Mesendoderm (in vitro differentiated cells): ENCODE measurements at places on chromosomes 4 and X.

- H3K4me3 ChIP-seq: no peak overlapping the region
- H3K27me3 ChIP-seq: no peaks in the 10 kb centered on the region
- H3K27ac ChIP-seq: no peak overlapping the region
- H3K36me3 ChIP-seq: no peaks in the 10 kb centered on the region
- peak; percentile 14 for DNase-seq
Observed at GRCh38 chr4:70133473-70133872, 20.6 kb upstream of the PRR27 start.

DNA sequence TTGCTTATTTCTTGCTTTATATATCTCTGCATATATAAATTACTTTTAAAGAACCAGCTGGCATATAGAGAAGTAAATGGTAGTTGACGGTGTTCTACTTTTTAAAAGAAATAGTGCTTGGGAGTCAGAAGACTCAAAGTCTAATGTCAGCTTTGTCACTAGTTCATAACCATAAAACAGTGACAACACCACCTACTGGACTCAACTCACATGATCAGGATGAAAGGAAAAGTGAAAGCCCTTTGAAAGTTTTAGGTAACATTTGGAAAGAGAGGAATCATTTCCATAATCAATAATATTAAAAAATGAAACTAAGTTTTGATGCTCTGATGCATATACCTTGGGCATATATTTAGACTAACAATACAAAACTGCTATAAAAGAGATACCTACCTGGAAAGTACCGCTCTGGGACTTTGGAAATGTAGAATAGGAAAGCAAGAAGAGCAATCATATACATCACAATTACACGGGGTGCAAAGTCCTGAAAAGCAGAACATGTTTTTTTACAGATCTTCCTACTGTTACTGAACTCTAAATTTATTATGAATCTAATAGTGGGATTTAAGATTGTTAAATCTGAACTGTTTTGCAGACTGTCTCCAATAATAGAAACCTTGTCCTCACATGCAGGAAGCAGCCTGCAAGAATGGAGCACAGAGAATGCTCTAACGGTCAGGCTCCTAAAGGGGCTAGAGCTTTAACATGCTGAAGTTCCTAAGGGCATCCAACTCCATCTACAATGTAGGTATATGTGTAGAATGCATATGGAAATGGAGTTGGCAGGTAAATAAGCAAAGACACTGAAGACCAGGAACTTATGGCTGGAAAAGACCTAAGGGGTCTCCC, 15.6 kb downstream of the PAQR3 start:
- no peak overlapping the region for H3K27ac ChIP-seq
- DNase-seq: no peak
- no peak overlapping the region for H3K4me3 ChIP-seq
- no peaks in the 10 kb centered on the region for H3K27me3 ChIP-seq

DNA sequence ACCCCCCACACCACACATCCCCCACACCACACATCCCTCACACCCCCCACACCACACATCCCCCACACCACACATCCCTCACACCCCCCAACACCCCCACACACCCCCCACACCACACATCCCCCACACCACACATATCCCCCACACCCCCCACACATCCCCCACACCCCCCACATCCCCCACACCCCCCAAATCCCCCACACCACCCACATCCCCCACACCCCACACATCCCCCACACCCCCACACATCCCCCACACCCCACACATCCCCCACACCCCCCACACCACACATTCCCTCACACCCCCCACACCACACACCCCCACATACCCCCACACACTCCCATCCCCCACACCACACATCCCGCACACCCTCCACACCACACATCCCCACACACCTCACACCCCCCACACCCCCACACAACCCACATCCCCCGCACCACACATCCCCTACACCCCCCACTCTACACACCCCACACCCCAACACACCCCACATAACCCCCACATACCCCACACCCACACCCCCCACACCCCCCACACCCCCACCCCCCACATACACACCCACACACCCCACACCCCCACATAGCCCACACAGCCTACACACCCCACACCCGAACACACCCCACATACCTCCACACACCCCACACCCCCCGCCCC, 172.9 kb downstream of the DCLK2 start:
- H3K27ac ChIP-seq: no peak overlapping the region
- no peaks in the 10 kb centered on the region for H3K4me1 ChIP-seq
- DNase-seq: no peak
- no peaks in the 10 kb centered on the region for H3K36me3 ChIP-seq
- no peaks in the 10 kb centered on the region for H3K27me3 ChIP-seq

DNA sequence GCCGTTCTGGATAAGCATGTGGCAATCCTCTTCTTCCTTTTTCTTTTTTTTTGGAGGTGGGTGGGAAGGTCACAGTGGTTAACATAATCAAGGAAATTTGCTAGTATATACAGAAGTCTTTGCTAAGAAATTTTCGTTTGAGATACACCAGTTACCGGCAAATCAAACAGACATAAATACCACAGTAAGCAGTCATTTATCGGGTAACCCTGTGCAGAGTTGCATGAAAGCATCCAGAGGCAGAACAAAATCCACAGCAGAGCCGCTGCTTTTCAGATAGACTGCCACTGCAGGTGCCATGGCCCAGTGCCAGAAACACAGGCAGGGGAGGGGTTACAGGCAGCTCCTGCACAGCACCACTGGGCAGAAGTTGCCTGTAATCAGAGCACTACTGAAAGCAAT, 179.1 kb upstream of the MAB21L2 start:
- H3K4me1 ChIP-seq: no peaks in the 10 kb centered on the region
- no peak overlapping the region for H3K4me3 ChIP-seq
- no peak overlapping the region for H3K27ac ChIP-seq
- H3K27me3 ChIP-seq: no peaks in the 10 kb centered on the region
- DNase-seq: no peak

DNA sequence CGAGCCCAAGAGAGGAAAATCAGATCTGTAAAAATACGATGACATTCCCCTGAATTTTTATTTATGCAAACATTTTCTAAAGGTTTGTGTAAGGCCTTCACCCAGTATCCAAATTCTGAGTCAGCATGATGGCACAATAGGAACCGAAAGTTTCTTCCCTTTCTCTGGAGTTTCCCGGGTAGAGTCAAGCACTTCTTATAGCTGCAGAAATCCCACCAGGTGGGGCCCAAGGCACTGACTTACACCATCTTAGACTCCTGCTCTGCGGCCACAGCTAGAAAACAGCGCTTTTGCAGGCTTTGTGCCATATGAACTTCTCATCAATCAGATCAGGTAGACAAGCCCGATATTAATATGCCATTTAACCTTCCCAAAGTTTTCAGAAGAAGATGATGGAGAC, 13.4 kb downstream of the LEF1 start:
- no peaks in the 10 kb centered on the region for H3K36me3 ChIP-seq
- no peak overlapping the region for H3K27ac ChIP-seq
- DNase-seq: peak; percentile 86
- no peaks in the 10 kb centered on the region for H3K27me3 ChIP-seq
- H3K4me3 ChIP-seq: no peak overlapping the region

DNA sequence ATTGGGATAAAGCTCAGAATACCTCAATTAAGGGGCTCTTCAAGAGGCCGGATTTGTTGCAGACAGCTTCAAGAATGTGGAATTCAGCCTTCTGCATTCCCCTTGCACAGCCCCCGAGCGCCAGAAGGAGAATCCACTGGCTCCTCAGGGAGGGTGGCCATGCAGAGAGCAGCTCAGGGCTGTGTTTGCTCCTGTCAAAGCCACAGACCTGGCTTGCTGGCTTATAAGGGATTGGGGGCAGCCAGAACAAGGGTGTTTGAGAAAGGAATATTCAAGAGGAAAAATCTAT, 36.8 kb downstream of the ING2 start:
- no peaks in the 10 kb centered on the region for H3K27me3 ChIP-seq
- peak; percentile 91 for DNase-seq
- no peak overlapping the region for H3K27ac ChIP-seq
- H3K36me3 ChIP-seq: no peaks in the 10 kb centered on the region

DNA sequence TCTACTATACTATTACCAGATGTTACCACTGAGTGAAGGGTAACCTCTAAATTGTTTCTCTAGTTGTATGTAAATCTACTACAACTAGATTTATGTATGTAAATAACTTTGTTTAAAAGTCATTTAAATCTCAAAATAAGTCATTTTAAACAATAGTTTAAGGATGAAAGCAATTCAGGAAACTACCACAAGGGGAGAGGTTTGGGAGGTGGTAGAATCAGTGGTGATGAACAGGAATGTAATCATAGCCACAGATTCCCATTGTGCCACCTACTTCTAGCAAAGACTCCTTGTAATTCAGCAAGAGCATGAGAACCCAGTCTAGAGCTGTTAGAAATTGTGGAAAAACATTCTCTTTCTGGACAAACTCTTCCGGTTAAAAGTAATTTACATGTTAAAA, 234.6 kb downstream of the SLC7A11 start:
- peak; percentile 47 for DNase-seq
- no peak overlapping the region for H3K27ac ChIP-seq
- no peak overlapping the region for H3K4me3 ChIP-seq
- H3K4me1 ChIP-seq: no peaks in the 10 kb centered on the region
- no peaks in the 10 kb centered on the region for H3K36me3 ChIP-seq

DNA sequence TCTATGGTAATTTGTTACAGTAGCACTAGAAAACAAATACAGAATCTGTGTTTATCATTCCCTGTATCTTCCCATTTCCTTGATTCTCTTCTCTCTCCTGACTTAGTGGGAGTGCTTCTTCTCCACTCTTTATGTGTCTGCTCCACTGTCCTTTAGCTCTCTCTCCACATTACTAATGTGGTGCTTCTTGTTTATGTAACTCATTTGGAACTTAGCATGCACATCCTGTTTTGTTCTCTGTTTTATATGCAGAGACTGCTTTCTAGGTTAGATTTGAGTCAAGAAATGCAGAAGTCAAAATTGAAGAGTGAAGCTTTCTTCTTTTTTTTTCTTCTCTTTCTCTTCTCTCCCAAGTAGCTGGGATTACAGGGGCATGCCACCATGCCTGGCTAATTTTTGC, 25.9 kb downstream of the ADH1A start:
- H3K4me3 ChIP-seq: no peak overlapping the region
- H3K36me3 ChIP-seq: no peaks in the 10 kb centered on the region
- H3K27ac ChIP-seq: no peak overlapping the region
- DNase-seq: no peak
- H3K4me1 ChIP-seq: no peaks in the 10 kb centered on the region

DNA sequence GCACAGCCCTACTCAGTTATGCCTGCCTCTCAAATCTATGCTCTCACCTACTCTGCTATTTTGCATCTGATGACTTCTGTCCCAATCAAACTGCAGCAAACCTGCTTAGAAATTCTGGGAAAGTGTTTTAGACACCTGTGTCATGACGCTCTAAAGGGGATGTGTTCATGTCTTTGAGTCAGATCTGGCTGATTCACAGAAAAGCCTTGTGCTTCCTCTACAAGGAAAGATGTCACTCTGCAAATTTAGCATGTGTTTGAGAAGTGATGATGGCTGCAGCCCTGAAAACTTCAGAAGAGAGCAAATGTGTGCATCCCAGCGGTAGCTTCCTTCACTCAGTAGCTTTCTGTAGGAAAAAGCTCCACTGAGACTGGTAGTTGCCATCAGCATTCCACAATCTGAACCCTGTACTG, 235.4 kb downstream of the MGST2 start:
- no peak overlapping the region for H3K27ac ChIP-seq
- H3K4me3 ChIP-seq: no peak overlapping the region
- H3K36me3 ChIP-seq: no peaks in the 10 kb centered on the region
- peaks cover 15% of the 10 kb centered on the region for H3K4me1 ChIP-seq
- no peaks in the 10 kb centered on the region for H3K27me3 ChIP-seq

DNA sequence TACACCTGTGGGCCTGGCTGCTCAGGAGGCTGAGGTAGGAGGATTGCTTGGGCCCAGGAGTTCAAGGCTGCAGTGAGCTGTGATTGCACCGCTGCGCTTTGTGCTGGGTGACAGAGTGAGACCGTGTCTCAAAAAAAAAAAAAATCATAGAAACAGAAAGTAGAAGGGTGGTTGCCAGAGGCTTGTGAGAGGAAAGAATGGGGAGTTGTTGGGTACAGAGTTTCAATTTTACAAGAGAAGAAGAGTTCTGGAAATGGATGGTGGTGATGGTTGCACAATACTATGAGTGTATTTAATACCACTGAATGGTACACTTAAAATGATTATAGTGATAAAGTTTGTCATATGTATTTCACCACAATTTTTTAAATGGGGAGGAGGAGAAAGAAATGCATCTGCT, 10.2 kb upstream of the GLOD5 start:
- H3K4me3 ChIP-seq: no peak overlapping the region
- no peak for DNase-seq
- no peaks in the 10 kb centered on the region for H3K27me3 ChIP-seq
- H3K36me3 ChIP-seq: no peaks in the 10 kb centered on the region
- no peaks in the 10 kb centered on the region for H3K4me1 ChIP-seq

GRCh38 chrX:150465881-150466775, 102.3 kb upstream of the MTM1 start:
- H3K4me3 ChIP-seq: no peak overlapping the region
- H3K36me3 ChIP-seq: no peaks in the 10 kb centered on the region
- H3K27ac ChIP-seq: no peak overlapping the region
- no peak for DNase-seq

- peak; percentile 72 for DNase-seq
- H3K27ac ChIP-seq: no peak within 1 kb of the TSS
- no peaks in the 10 kb centered on the region for H3K27me3 ChIP-seq
- no peaks in the 10 kb centered on the region for H3K36me3 ChIP-seq
- peak within 1 kb of the TSS; percentile 43 for H3K4me3 ChIP-seq
- no peaks in the 10 kb centered on the region for H3K4me1 ChIP-seq
Observed at GRCh38 chrX:75522565-75523431, at the start of gene ZDHHC15. ZDHHC15 (minus strand) TSS chrX:75523037; CDS start chrX:75523024, 13 bp downstream.

DNA sequence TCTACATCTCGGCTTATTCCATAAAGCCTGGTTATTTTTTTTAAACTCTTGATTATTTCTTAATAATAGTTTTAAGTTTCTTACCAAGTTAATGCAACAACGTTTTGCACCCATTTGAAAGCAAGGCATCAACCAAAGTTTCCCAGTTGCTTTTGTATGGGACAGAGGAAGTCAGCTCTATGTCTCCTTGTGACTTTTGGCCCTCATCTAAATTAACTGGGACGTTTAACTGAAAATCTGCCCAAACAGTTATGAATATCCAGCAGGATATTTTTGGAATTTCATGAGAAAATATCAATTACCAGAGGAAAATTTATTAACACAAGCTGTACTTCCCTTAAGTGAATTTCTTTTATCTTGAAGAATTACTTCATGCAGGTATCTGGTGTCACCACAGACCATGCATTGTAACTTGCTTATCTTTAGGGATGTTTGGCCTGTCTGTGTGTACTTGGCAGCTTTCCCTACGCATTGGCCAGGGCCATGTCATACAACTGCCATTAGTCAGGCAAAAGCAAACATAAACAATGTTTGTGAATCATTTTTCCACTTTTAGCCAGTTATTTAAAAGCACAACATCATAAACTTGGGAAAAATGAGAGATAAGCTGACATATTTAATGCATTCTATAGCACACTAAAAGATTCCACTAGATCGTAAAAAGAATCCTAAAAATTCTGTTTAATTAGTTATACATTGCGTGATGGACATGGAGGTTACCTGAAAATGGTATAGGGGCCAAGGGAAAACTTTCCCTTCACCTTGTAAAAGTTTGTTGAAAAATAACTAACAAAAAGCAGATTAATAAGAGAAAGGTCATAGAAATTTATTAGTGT, 101.4 kb upstream of the PDE5A start:
- H3K4me1 ChIP-seq: no peaks in the 10 kb centered on the region
- H3K27me3 ChIP-seq: no peaks in the 10 kb centered on the region
- no peak for DNase-seq
- H3K27ac ChIP-seq: no peak overlapping the region
